RPMI8226 (cell line): ENCODE measurements at places on chromosomes 7 and 10.

- peak; percentile 16 for DNase-seq
Measured at GRCh38 chr10:52900593-52900992, 128.0 kb upstream of the MBL2 start.

- no peak for DNase-seq
Measured at GRCh38 chr10:14191407-14191806, 139.3 kb downstream of the FRMD4A start.

GRCh38 chr7:39733881-39734632 is 110.7 kb downstream of the RALA start:
- peak; percentile 16 for DNase-seq

DNA sequence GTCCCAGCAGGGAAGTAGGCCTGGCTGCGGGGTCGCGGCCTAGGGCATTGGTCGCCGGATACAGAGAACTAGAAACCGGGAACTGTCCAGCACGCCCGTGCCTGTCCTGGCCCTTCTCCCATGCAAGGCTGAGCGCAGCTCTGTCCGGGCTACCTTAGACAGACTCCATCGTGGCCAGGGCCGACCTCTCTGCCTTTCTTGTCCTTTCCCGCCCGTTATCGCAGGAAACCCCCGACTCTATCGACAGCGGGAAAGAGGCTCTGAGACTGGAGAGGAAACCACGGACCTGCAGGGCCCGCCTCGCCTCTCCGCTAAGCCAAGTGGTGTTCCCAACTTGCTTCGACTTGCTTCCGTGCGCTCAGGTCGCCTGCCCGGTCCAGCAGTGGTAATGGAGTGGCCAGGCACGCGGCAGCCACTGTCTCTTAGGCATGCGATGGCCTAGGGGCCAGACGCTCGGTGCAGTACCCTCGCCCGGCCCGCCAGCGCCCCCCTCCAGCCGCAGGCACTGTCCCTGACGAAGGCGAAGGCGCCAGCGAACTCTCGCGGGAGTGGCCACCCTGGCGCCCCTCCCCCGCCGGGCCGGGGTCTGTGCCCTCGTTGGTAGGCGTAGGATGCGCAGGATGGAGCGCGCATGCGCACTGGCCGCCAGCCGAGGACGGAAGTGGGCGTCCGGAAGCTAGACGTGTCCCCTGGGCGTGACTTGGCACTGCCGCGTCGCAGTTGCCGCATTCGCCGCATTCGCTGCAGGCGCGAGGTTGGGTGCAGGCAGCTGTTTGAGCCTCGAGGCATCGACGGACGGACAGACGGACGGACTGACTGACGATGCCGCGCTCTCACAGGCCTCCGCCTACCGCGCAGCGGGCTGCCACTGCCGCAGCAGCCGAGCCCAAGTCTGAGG is 54.4 kb downstream of the MCMBP start:
- DNase-seq, result no peak

DNA sequence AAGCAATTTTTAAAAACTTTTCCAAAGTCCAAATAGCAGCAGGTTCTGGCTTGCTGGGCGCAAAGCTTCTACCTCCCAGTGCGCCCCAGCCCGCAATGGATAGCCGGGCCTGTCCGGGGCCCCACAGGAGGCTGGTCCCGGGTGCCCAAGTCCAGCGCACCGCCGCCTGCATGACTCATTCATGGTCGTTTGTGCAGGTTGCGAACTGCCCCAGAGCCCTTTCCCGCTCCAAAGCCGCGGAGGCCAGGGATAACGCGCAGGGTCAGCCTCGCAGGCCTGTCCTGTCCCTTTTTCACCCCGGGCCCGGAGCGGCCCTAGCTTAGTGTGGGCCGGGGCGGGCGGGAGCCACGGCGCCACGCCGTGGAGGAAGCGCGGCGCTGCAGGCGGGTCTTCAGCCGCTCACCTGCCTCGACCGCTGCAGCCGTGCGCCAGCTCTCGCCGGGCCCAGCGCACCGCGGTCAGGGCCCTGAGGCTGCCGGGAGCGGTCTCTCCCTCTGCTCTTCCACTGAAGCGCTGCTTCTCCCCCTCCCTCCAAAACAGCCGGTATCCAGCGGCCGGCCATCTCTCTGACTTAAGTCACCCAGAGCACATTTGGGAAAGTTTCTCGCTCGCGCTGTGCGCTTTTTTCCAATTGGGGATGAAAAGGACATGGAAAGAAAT is 1.7 kb upstream of the EGR2 start:
- DNase-seq, result peak; percentile 79

- no peak for DNase-seq
Measured at GRCh38 chr10:110546077-110546476, 21.4 kb upstream of the SMC3 start.

DNA sequence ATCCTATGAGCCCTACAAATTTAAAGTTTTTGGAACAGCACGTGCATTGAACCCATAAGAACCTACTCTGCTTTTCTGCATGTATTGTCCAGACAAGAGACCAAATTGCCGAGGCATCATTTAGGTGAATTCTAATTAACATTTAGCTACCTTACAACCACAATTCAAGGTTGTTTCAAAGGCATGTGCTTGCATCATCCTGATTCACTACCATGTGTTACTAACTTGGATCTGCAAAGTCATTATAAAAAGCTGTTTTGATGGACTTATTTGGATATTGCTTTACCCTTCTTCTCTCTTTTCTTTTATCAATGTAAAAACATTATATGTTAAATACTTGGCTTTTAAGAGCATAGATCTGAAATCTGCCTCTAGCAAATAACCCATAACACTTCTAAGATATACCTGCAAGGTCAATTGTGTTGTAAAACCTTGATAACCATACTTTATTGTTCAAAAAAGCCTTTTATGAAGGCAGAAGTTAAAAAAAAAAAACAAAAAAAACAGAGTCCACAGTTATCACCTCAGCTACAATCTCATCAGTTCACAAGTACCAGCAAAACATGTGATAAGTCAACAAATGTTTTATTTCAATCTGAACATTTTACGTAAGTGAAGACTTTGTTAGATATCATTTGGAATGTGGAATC is 51.9 kb downstream of the CFTR start:
- DNase-seq, result no peak

GRCh38 chr10:85542152-85542551 is 824.4 kb downstream of the GRID1 start:
- DNase-seq, result no peak

- DNase-seq, result no peak
Measured at GRCh38 chr10:103849880-103850571, 5.3 kb downstream of the SH3PXD2A start.

GRCh38 chr7:22339725-22340390 is 17.1 kb downstream of the RAPGEF5 start:
- no peak for DNase-seq

GRCh38 chr7:125173571-125173970 is 243.9 kb upstream of the POT1 start:
- no peak for DNase-seq

GRCh38 chr7:112987171-112987570 is 99.5 kb downstream of the GPR85 start:
- no peak for DNase-seq

- no peak for DNase-seq
Measured at GRCh38 chr10:118264838-118265470, 77.2 kb downstream of the FAM204A start.

DNA sequence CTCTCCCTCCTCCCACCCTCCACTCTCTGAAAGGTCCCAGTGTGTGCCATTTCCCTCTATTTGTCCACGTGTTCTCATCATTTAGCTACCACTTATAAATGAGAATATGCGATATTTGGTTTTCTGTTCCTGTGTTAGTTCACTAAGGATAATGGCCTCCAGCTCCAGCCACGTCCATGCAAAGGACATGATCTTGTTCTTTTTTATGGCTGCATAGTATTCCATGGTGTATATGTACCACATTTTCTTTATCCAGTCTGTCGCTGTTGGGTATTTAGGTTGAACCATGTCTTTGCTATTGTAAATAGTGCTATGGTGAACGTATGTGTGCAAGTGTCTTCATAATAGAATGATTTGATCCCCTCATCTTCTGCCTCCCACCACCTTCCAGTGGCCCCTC is 183.7 kb upstream of the AUTS2 start:
- DNase-seq, result no peak

DNA sequence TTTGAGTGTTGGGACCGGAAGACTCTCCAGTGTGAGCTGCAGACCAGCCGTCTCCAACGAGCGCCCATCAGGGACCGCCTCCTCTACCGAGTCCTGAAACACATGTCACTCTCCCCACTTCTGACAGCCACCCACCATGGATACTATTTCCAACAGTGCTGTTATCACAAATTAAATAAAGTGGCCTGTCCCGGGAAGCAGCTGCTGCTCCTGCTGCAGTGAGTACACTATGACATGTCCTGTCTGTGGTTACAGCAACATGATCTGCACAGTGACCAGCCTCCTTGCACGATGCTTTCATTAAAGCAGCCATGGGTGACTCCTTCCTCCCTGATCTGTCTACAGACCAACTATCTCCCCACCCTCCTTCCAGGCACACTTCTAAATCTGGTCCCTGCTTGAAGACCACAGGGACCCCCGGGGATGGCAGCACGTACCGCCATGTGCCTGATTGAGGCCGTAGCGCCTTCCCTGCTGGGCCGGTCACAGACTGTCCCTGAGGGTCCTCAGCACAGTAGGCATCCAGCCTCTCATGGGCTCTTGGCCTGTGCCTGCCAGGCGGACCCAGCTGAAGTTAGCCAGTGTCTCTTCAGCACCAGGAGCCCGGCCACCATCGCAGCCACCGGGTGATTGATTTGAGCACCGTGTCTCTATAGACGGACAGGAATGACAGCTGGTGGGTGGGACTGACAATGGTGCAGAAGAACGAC is 58.8 kb downstream of the TCERG1L start:
- DNase-seq, result no peak

GRCh38 chr10:48946891-48947500 is 7.4 kb upstream of the LRRC18 start:
- no peak for DNase-seq

DNA sequence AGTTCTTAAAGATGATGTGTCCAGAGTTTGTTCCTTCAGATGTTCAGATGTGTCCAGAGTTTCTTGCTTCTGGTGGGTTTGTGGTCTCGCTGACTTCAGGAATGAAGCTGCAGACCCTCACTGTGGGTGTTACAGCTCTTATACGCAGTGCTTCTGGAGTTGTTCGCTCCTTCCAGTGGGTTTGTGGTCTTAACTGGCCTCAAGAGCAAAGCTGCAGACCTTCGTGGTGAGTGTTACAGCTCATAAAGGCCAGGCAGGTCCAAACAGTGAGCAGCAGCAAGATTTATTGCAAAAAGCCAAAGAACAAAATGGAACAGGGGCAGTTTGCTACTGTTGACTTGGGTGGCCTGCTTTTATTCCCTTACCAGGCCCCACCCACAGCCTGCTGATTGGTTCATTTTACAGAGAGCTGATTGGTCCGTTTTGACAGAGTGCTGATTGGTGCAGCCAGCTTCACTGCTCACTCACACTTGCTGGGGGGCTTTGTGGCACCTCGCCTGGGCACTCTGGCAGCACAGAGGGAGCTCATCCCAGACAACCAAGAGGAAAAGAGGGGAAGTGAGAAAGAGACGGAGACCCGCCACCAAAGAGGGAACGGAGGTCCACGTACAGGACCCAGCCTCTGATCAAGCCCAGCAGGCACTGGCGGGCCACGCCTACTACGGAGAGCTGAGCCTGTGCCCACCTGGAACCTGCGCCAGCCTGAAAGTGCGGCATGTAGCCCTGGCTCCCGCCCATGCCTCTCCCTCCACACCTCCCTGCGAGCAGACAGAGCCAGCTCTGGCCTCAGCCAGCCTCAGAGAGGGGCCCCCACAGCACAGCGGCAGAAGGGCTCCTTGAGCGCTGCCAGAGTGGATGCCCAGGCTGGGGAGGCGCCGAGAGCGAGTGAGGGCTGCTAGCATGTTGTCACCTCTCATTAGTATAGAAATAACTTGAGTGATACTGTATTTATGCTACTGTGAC is 55.8 kb upstream of the SEMA3C start:
- DNase-seq, result no peak

GRCh38 chr7:98879198-98879978 is 1.1 kb downstream of the TRRAP start:
- DNase-seq, result peak; percentile 97

DNA sequence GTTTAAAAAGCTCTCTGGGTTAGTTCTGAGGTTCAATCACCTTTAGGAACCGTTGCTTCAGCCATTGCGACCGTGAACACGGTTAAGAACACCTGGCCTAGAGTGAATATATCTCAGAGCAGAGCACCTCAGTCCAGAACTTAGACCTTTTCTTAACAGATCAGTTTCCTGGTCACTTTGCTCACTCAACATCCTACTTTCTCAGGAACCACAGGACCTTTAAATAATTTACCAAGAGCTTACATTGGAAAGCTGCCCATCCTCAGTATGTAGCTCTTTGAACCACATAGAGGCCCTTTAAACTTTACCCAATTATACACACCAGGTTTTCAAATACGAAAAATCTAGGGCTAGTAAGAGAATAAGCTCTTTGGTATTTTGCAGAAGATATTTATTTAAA is 153.2 kb downstream of the NRBF2 start:
- no peak for DNase-seq

- DNase-seq, result no peak
Measured at GRCh38 chr10:124640538-124641231, 103.5 kb downstream of the FAM53B start.

DNA sequence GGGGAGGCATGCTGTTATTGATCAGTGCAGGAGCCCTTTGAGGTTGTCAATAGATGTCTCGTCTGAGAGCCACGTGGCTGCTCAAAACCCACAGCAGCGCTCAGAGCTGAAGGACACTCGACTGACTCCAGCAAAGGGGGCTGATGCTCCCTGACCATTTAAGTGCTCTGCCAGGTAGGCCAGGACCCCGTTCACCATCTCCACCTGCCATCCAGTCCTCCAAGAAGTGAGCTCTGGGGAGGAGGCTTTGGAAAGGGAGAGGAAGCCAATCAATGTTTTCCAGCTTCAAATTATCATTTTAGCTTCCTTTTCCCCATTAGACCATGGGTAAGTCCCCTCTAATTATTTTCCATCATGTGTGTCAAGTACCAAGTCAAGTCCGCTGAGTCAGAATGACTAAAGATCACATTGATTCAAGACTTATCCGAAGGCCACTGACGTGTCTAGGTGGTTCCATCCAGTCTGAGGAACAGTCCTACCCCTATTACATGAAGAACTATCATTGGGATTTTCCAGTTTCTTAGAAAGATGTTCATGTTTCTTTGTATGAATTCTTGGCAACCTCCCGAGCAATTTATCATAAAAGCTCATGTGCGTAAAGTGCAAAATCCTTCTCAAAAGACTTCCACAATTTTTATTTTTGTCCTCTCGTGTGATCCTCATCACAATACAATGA is 302.6 kb upstream of the LYZL1 start:
- DNase-seq, result no peak
